ENCODE measurements at places on chromosomes 6 and 20. TPM values are rescaled to one million over a fixed set of nuclear protein-coding genes. Genes with fewer than 3 reads are reported as not detected.

GRCh38 chr6:106146852-106147351 lies 60.8 kb downstream of the PRDM1 start:
- no peak overlapping the region for H3K27ac ChIP-seq
- no peak for DNase-seq
- no peaks in the 10 kb centered on the region for H3K36me3 ChIP-seq
- H3K4me1 ChIP-seq: no peaks in the 10 kb centered on the region
- no peak overlapping the region for H3K4me3 ChIP-seq
- H3K27me3 ChIP-seq: no peaks in the 10 kb centered on the region

DNA sequence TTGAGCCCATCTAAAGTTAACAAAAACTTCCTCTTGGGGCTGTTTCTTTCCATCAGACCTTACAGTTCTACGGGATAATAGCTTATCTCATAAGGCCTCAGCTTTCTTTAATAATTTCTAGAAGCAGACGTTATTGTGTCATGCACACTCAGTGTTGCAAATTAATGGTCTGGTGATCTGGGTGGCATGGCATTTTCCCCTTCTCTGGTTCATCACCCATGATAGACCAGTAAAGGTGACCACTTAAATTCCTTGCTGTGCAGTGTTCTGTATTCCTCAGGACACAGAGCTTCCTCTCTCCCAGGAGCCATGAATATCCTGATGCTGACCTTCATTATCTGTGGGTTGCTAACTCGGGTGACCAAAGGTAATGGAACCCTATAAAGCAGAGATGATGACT lies at the start of gene DEFB125:
Gene DEFB125, plus strand, starts transcription at position 272 of the 400 bp plus-strand sequence. Its CDS starts 38 bp downstream, at position 310.
- H3K4me1 ChIP-seq: no peaks in the 10 kb centered on the region
- no peak for DNase-seq
- H3K36me3 ChIP-seq: no peaks in the 10 kb centered on the region
- H3K4me3 ChIP-seq: no peak within 1 kb of the TSS

DNA sequence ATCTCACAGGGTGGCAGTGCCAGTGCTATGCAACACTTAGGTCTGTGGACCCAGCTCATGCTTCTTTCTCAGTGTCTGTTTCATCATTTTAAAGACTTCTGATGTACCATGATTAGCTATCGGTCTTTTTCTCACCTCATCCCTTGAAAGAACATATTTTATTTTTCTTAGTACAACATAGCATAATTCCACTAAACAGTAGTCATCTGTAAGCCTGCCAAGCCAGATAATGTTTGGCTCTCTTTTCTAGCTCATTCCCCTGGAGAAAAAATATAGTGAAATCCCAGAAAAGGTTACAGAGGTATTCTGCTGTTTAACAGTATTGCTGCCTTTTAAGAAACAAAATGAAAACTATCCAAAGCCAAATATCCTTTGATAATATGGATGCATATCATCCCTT lies 177.0 kb upstream of the MMS22L start:
- H3K36me3 ChIP-seq: no peaks in the 10 kb centered on the region
- H3K27me3 ChIP-seq: no peaks in the 10 kb centered on the region
- no peak overlapping the region for H3K27ac ChIP-seq
- DNase-seq: no peak

CCN6 gene
- not detected for total RNA-seq

- H3K36me3 ChIP-seq: no peaks in the 10 kb centered on the region
- H3K27me3 ChIP-seq: no peaks in the 10 kb centered on the region
- no peaks in the 10 kb centered on the region for H3K4me1 ChIP-seq
- DNase-seq: no peak
Measured at GRCh38 chr6:40799296-40800140, 212.4 kb upstream of the LRFN2 start.

GRCh38 chr6:34157236-34157830 lies 11.4 kb upstream of the GRM4 start:
- no peak overlapping the region for H3K4me3 ChIP-seq
- H3K4me1 ChIP-seq: peaks cover 6% of the 10 kb centered on the region
- DNase-seq: no peak
- no peaks in the 10 kb centered on the region for H3K36me3 ChIP-seq
- no peak overlapping the region for H3K27ac ChIP-seq

DNA sequence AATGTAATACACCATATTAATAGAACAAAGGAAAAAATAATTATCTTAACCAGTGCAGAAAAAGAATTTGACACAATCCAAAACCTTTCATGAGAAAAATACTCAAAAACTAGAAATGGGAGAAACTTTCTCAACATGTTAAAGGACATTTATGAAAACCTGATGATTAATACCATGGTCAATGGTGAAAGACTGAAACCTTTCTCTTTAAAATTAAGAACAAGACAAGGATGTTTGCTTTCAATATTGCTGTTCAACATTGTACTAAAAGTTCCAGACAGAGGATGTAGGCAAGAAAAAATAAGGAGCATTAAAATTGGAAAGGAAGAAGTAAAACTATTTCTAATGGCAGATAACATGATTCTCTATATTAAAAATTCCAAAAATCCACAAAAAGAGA lies 981.3 kb upstream of the FLRT3 start:
- no peaks in the 10 kb centered on the region for H3K4me1 ChIP-seq
- no peak for DNase-seq
- no peaks in the 10 kb centered on the region for H3K27me3 ChIP-seq
- H3K36me3 ChIP-seq: no peaks in the 10 kb centered on the region

DNA sequence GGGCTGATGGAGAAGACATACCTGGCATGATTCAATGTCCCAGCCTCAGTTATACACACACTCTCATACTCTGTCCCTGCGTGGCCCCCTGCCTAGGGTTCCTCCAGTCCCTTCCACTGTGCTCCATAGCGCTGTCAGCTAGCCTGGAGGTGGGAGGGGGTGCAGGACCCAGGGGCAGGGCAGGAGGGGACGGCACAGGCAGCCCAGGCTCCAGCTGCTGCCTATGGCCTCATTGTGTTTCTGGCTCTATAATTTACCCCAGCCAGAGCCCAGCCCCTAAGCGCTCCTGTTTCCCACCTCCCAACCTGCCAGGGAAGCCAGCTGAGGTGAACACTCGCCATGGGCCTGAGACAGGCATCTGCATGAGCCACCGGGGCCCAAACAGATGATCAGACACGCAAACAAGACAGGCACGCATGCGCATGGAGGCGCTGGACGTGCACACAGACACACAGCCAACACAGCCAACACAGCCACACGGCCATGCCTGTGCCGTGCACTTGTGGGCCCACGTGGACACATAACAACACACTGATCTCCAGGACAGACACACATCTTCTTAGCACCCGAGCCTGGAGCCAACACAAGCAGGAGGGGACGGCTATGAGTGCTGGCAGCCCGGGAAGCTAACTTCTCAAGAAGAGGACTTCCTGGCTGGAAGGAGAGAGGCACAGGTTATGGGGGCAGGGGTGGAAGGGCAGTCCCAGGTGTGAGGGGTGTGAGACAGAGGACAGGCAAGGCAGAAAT lies 124.9 kb downstream of the GRM4 start:
- no peaks in the 10 kb centered on the region for H3K27me3 ChIP-seq
- H3K4me1 ChIP-seq: no peaks in the 10 kb centered on the region
- no peak for DNase-seq
- no peak overlapping the region for H3K4me3 ChIP-seq
- H3K36me3 ChIP-seq: no peaks in the 10 kb centered on the region

DNA sequence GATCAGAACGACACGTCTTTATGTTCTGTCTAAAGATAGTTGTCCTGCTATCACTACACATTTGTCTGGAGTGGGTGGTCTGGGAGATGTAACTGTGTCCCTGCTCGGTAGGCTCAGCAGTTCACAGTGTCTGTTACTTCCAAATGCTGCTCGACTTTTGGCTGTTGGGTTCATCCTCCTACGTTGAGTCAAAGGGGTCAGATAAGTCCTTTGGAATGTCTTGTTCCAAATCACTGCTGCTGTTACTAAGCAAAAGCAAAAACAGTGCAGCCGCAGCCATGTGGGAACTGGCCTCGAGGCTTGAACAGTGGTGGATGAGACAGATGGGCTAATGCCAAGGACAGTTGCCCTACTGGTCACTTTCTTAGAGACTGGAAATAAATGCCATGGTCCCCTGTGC lies 272.2 kb upstream of the MAP3K7 start:
- H3K4me3 ChIP-seq: no peak overlapping the region
- no peaks in the 10 kb centered on the region for H3K4me1 ChIP-seq
- DNase-seq: no peak
- H3K36me3 ChIP-seq: no peaks in the 10 kb centered on the region

DNA sequence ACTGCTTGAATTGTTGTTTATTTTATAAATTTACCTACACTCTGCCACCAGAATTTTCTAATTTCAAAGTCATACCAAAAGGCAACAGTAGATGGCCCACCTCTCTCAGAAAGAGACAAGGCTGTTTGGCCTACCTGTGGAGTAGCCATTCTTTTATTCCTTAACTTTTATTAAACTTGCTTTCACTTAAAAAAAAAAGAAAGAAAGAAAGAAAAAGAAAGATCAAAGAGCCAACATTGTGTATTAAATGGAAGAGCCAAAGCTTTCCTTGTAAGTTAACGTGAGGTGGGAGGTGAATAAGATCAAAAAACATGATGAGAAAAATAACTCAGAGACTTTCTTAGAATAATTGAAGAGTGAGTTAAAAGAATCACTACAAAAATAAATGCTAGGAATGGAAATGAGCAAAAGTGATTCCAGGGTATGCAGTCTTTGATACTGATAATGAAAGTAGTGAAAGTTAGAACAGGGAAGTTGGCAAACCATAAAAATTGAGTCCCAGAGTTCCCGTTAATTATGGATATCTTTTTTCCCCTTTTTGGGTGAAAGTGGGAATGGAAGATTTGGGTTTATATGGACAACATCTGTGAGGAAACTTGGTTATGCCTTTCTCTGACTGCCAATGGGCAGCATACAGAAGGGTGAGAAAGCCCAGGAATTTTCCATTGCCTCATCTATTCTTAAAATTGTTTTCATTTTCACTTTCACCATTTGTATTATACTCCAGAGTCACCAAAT lies 35.9 kb upstream of the MYB start:
- H3K4me1 ChIP-seq: no peaks in the 10 kb centered on the region
- H3K27ac ChIP-seq: no peak overlapping the region
- no peak for DNase-seq
- peak overlapping the region; percentile 12 for H3K4me3 ChIP-seq
- no peaks in the 10 kb centered on the region for H3K27me3 ChIP-seq

NMBR gene
- total RNA-seq: not detected

CLPSL1 gene
- total RNA-seq: not detected

DNA sequence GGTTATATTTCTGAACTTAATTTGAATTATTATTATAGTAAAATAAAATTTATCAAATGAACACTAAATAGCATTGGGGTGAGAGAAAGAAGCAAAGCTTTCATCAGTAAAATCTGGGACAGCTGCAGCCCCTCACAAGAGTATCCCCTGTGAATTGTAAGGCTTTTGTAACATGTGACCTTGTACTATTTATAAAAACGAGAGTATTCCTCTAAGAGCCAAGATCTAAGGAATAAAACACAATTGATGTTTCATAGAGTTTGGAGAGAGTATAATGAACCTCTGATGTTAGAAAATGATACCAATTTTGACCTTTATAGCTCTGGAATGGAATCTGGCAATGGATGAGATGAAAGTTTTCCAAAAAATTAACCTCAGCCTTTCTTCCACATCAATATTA lies 617.2 kb upstream of the ID4 start:
- H3K36me3 ChIP-seq: no peaks in the 10 kb centered on the region
- H3K27me3 ChIP-seq: no peaks in the 10 kb centered on the region
- H3K27ac ChIP-seq: no peak overlapping the region
- no peak overlapping the region for H3K4me3 ChIP-seq

TNXB gene
- total RNA-seq: 58.1 TPM

GRCh38 chr6:153015094-153015640 lies 12.7 kb upstream of the MTRF1L start:
- no peak overlapping the region for H3K4me3 ChIP-seq
- no peaks in the 10 kb centered on the region for H3K36me3 ChIP-seq
- H3K27me3 ChIP-seq: no peaks in the 10 kb centered on the region
- no peak for DNase-seq

- no peaks in the 10 kb centered on the region for H3K27me3 ChIP-seq
- DNase-seq: peak; percentile 79
- no peak overlapping the region for H3K4me3 ChIP-seq
- no peak overlapping the region for H3K27ac ChIP-seq
Measured at GRCh38 chr6:108862479-108863191, 14.4 kb downstream of the ARMC2 start.

LTV1 gene
- 19.9 TPM for total RNA-seq

- no peak for DNase-seq
Measured at GRCh38 chr6:14455876-14456648, 338.5 kb downstream of the CD83 start.

ANGPT4 gene
- 1.6 TPM for total RNA-seq

CNR1 gene
- 9.1 TPM for total RNA-seq

- no peak overlapping the region for H3K4me3 ChIP-seq
- DNase-seq: no peak
- no peaks in the 10 kb centered on the region for H3K4me1 ChIP-seq
- H3K27me3 ChIP-seq: no peaks in the 10 kb centered on the region
- no peaks in the 10 kb centered on the region for H3K36me3 ChIP-seq
Measured at GRCh38 chr6:77930952-77931351, 278.1 kb downstream of the MEI4 start.

All from upper lobe of left lung (tissue), 6 donors.